Chondrocyte (in vitro differentiated cells): ENCODE measurements at places on chromosomes 3 and 15. TPM values are rescaled to one million over a fixed set of nuclear protein-coding genes. Genes with fewer than 3 reads are reported as not detected.

SUSD5 gene
- total RNA-seq = 38.5 to 55.6 TPM (median 51.8 TPM) in 3 replicates

MRPS22 gene
- 29.5 to 31.2 TPM (median 31.1 TPM) in 3 replicates for total RNA-seq

SAXO2 gene
- 0.90 to 5.1 TPM (median 1.0 TPM) in 3 replicates for total RNA-seq

TMEM207 gene
- not detected in 3 replicates for total RNA-seq

NRG4 gene
- not detected in 3 replicates for total RNA-seq

- H3K4me3 ChIP-seq = no peak overlapping the region
- DNase-seq = no peak
- peaks cover 6% of the 10 kb centered on the region for H3K36me3 ChIP-seq
- H3K27ac ChIP-seq = peak overlapping the region; percentile 50
- H3K27me3 ChIP-seq = no peaks in the 10 kb centered on the region
Observed at GRCh38 chr15:75360391-75360790, 8.0 kb downstream of the MAN2C1 start.

DNA sequence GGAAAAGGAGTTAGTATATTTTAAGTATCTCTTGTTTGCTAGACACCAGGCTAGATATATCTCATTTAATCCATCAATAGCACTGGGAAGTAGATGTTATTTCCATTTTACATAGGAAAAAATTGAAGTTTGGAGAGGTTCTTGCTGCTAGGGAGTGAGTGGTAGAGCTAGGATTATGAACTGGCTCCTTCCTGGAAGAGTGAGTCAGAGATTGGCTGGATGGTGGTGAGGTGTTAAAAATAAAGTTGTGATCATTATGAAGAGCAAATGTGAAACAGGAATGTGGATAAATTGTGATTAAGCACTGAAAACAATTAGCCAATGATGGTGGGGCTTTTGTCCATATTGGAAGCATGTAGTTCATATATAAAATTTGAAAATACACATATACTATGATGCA lies 234.2 kb downstream of the WNT5A start:
- no peak overlapping the region for H3K4me3 ChIP-seq
- no peak overlapping the region for H3K27ac ChIP-seq
- no peaks in the 10 kb centered on the region for H3K27me3 ChIP-seq
- no peak for DNase-seq

DNA sequence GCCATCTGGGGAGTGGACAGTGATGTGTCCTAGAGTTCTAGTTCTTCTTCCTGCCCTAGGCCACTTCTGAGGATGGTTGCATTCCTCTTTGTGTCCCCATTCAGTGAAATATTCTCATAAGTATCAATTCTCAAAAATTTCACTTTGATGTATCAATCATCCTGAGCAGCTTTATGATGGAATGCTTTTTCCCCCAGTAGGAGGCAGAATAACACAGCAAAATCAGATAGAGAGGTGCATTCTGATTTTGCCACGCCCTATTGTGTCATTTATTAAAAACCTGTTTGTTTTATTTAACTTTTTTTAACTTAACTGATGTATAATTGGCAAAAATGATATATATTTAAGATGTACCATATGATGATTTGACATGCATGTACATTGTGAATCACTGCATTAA lies 656.0 kb upstream of the GRM7 start:
- H3K4me3 ChIP-seq = no peak overlapping the region
- no peaks in the 10 kb centered on the region for H3K36me3 ChIP-seq
- no peak overlapping the region for H3K27ac ChIP-seq
- peaks cover 3% of the 10 kb centered on the region for H3K27me3 ChIP-seq
- DNase-seq = no peak

DNA sequence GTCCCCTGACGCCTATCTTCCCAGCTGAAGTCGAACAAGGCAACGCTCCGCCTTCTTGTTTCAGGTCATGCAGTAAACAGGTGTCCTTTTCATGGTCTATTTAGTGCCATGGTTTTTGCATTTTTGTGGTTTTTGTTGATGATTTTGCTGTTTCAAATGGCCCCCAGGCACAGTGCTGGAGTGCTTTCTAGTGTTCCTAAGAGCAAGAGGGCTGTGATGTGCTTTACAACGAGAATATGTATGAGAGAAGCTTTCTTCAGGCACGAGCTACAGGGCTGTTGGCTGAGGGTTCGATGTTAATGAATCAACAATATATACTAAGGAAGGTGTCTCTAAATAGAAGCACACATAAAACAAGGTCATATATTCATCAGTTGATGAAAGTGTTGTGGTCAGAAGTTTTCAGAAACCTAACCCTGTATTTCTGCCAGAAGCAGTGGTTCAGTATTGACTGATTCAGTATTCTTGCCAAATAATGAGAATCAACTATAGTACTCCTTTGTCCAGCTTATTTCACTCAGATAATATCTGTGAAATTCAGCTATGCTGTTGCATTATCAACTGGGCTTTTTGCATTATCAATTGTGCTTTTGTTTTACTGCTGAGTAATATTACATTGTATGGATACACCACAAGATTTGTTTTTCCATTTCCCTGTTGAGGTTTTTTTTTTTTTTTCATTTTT lies 18.5 kb downstream of the LIMD1 start:
- no peaks in the 10 kb centered on the region for H3K36me3 ChIP-seq
- H3K27me3 ChIP-seq = no peaks in the 10 kb centered on the region
- no peak for DNase-seq
- peaks cover 54% of the 10 kb centered on the region for H3K4me1 ChIP-seq
- H3K4me3 ChIP-seq = no peak overlapping the region

DNA sequence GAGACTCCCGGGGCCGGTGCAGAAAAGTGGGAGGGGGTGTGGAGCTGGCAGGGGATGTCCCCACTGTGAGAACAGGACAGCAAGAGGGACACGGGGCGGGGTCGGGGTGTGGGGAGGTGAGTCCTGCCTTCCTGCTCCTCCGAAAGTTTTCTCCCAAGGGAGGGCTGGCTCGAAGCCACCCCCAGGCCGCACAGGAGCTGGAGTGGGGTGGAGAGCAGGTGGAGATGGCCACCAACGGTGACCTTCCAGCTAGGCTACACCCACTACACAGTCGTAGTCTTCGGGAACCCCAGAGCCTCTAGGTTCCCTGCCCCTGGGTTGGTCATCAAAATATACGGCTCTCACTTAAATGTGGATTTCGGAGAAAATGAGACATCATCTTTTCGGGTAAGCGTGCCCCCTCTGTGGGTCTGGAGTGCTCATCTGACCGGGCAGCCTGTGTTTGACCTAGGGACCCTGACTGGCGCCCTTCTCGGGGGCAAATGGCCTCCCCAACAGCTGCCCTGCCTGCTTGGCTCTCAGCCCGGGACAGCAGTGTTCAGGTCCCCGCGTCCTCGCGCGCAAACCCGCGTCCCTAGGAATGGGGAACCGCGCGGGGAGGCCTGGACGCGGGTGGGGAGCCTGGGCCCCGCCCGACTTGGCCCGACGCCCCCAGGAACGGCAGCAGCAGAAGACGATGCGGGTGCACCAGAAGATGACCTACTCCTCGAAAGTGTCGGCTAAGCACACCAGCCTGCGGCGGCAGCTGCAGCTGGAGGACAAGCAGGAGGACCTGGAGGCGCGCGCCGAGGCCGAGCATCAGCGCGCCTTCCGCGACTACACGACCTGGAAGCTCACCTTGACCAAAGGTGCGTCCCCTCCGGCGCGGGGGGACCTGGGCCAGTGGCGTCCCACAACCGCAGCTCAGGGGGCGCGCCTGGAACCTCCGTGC lies 21.2 kb downstream of the CFAP100 start:
- no peaks in the 10 kb centered on the region for H3K4me1 ChIP-seq
- H3K36me3 ChIP-seq = no peaks in the 10 kb centered on the region
- H3K4me3 ChIP-seq = no peak overlapping the region
- no peak for DNase-seq
- H3K27me3 ChIP-seq = peaks cover 25% of the 10 kb centered on the region

GRCh38 chr3:16945330-16945729 lies 60.6 kb downstream of the PLCL2 start:
- no peaks in the 10 kb centered on the region for H3K27me3 ChIP-seq
- H3K36me3 ChIP-seq = no peaks in the 10 kb centered on the region
- H3K4me3 ChIP-seq = no peak overlapping the region
- no peak for DNase-seq

DNA sequence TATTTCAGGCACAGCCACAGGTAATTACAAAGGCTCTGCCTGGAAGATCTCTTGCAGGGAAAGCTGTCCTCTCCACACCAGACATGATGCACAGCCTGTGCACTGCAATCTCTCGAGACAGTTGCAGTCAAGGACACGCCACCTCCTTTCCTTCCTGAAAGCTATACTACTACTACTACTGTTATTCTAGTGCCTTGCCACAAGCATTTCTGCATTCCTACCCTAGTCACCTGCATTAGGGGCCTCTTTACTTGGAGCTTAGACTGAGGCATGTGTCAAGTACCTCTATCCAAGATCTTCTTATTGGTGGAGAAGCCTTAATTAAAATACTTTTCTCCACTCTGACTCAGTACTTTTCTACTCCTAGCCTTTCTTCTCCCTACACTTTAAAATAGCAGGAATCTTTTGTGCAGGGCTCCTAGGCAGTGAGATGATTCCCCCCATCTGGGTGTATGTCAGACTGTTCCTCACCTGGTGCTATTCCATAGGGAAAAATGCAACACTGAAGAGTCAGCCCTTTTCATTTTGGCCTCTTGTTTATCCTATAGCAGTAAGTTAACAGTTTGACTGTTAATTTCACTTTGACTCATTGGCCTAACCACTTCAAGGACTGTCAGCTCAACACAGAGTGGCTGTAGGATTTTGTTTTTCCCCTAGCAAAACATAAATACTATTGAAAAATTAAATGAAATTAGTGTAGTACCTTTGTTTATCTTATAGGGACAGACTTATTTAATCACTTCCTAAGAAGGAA lies 78.9 kb downstream of the ESYT3 start:
- H3K4me1 ChIP-seq = no peaks in the 10 kb centered on the region
- no peaks in the 10 kb centered on the region for H3K27me3 ChIP-seq
- no peak for DNase-seq
- H3K4me3 ChIP-seq = no peak overlapping the region
- H3K27ac ChIP-seq = no peak overlapping the region
- H3K36me3 ChIP-seq = peaks cover 8% of the 10 kb centered on the region

- no peaks in the 10 kb centered on the region for H3K27me3 ChIP-seq
- H3K27ac ChIP-seq = peak overlapping the region; percentile 27
- H3K4me1 ChIP-seq = peaks cover 5% of the 10 kb centered on the region
- no peak overlapping the region for H3K4me3 ChIP-seq
- no peaks in the 10 kb centered on the region for H3K36me3 ChIP-seq
Observed at GRCh38 chr3:196611761-196612483, 27.6 kb upstream of the NRROS start.

DNA sequence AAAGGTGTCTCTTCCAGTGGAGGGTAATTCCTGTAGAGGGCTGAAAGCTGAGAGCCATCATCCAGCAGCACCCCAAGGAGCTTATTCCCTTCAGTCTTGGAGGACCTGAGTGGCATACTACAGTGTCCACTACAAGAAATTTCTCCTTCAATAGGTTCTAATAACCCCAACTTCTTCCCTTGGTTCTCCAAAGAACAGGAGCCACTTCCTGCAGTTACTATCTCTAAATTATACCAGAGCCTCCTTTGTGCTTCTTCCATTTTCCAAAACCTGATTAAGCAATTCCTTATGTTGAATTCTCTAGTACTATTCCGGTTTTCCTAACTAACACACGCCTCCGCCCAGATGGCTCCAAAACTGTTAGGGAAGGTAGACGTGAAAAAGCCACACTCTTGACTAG lies 50.4 kb downstream of the DCLK3 start:
- H3K36me3 ChIP-seq = no peaks in the 10 kb centered on the region
- no peak overlapping the region for H3K4me3 ChIP-seq
- no peak for DNase-seq
- no peaks in the 10 kb centered on the region for H3K4me1 ChIP-seq

DNA sequence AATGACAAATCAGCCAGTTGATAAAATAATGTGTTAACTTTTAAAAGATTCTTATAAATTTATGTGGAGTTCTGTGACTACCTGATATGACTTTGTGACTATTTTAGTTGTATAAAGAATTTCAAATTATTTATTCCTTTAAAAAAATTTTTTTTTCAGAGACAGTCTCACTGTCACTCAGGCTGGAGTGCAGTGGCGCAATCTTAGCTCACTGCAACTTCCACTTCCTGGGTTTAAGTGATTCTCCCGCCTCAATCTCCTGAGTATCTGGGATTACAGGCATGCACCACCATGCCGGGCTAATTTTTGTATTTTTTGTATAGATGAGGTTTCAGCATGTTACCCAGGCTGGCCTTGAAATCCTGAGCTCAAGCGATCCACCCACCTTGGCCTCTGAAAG lies 48.5 kb downstream of the MBNL1 start:
- peak overlapping the region; percentile 83 for H3K27ac ChIP-seq
- DNase-seq = no peak
- H3K27me3 ChIP-seq = no peaks in the 10 kb centered on the region
- H3K36me3 ChIP-seq = peaks cover 4% of the 10 kb centered on the region

GRCh38 chr3:102400142-102400541 lies 34.7 kb upstream of the ZPLD1 start:
- DNase-seq = no peak
- H3K27ac ChIP-seq = no peak overlapping the region
- peaks cover 4% of the 10 kb centered on the region for H3K27me3 ChIP-seq
- H3K4me1 ChIP-seq = peaks cover 3% of the 10 kb centered on the region

GRCh38 chr3:182041668-182042291 lies 330.1 kb downstream of the SOX2 start:
- no peak for DNase-seq
- H3K4me3 ChIP-seq = no peak overlapping the region
- no peaks in the 10 kb centered on the region for H3K4me1 ChIP-seq
- H3K27me3 ChIP-seq = peaks cover 8% of the 10 kb centered on the region

DNA sequence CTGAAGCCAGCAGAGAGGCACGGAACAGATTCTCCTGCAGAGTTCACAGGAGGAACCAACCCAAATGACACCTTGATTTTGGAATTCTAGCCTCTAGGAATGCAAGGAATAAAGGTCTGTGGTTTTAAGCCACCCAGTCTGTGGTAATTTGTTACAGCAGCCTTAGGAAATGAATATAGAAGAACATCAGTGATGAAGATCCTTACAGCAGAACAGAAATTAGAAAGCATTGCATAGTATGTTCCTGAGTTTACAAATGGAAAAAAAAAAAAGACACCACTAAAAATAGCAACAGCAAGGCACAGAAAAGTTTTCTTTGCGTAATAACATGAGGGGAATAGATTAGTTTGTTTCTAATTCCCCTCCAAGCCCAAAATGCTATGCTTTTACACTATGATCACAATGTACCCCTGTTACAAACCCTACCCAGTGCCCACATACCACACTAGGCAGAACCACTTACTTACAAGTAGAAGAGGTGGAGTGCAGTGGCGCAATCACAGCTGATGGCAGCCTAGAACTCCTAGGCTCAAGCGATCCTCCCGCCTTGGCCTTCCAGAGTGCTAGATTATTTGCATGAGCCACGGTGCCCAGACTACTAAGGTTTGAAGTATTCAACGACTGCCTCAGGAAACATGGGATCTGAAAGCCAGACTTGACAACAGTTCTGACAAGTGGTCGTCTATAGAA lies 84.3 kb downstream of the SHQ1 start:
- H3K36me3 ChIP-seq = peaks cover 6% of the 10 kb centered on the region
- no peak overlapping the region for H3K4me3 ChIP-seq
- H3K27ac ChIP-seq = no peak overlapping the region
- no peak for DNase-seq

- no peak overlapping the region for H3K4me3 ChIP-seq
- no peak for DNase-seq
- no peaks in the 10 kb centered on the region for H3K27me3 ChIP-seq
- H3K36me3 ChIP-seq = peaks cover 38% of the 10 kb centered on the region
- peak overlapping the region; percentile 27 for H3K27ac ChIP-seq
- H3K4me1 ChIP-seq = peaks cover 9% of the 10 kb centered on the region
Observed at GRCh38 chr3:172397716-172398405, 50.4 kb downstream of the GHSR start.

GRCh38 chr3:4380013-4380412 lies 76.8 kb downstream of the SETMAR start:
- H3K4me3 ChIP-seq = no peak overlapping the region
- H3K4me1 ChIP-seq = no peaks in the 10 kb centered on the region
- no peak overlapping the region for H3K27ac ChIP-seq
- H3K36me3 ChIP-seq = peaks cover 9% of the 10 kb centered on the region
- no peak for DNase-seq
- no peaks in the 10 kb centered on the region for H3K27me3 ChIP-seq
